Aortic smooth muscle cell (primary cell): ENCODE measurements at places on chromosomes 3 and 15. TPM values are rescaled to one million over a fixed set of nuclear protein-coding genes. Genes with fewer than 3 reads are reported as not detected.

Gene SIDT1
- total RNA-seq: not detected in 2 replicates

Gene C2CD4A
- total RNA-seq: 0.06 and 0.26 TPM in 2 replicates

Gene PODXL2
- total RNA-seq: 1.9 and 2.4 TPM in 2 replicates

Gene RNU5B-1
- total RNA-seq: not detected in 2 replicates

Gene C3orf18
- 17.2 and 20.0 TPM in 2 replicates for total RNA-seq

Gene ERC2
- total RNA-seq: 0.37 and 0.53 TPM in 2 replicates

Gene DUOX2
- not detected in 2 replicates for total RNA-seq

Gene ADAMTSL3
- total RNA-seq: 0.56 and 1.5 TPM in 2 replicates

Gene UBA7
- 36.2 and 56.0 TPM in 2 replicates for total RNA-seq

Gene CAMP
- not detected in 2 replicates for total RNA-seq

Gene GXYLT2
- total RNA-seq: 2.6 and 4.4 TPM in 2 replicates

Gene CCNB2
- total RNA-seq: 24.0 and 25.8 TPM in 2 replicates

Gene THSD4
- 21.9 and 24.2 TPM in 2 replicates for total RNA-seq

Gene CNTN3
- 3.4 and 14.7 TPM in 2 replicates for total RNA-seq

Gene HACD2
- 15.3 and 16.7 TPM in 2 replicates for total RNA-seq

Gene CORO2B
- total RNA-seq: 4.8 and 5.5 TPM in 2 replicates
